ENCODE measurements at places on chromosomes 2 and 18. TPM values are rescaled to one million over a fixed set of nuclear protein-coding genes. Genes with fewer than 3 reads are reported as not detected.

The LIMS3 gene
- 3.9 TPM for total RNA-seq

The RIT2 gene
- not detected for total RNA-seq

DNA sequence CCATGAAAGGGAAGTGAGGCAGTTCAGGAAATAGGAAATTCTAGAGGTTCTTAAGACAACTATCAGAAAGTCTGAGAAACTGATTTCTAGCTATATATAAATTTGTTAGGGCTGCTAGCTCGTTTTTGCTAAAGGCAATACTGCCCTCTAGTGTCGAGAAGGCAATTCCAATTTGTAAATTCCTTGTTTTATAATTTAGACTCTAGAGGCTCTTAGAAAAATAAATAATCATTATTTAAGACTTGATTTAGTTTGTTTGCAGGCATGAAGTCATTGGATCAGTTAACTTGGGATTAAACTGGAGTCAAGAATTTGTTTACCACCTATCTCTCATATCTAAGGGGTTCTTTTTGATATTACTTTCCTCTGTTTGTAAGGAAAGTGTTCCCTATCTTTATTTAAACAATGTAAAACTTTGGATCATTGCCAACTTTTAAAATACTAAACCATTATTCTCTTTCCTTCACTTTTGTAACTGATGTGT, 66.2 kb downstream of the ACVR2A start:
- DNase-seq, result peak; percentile 76

DNA sequence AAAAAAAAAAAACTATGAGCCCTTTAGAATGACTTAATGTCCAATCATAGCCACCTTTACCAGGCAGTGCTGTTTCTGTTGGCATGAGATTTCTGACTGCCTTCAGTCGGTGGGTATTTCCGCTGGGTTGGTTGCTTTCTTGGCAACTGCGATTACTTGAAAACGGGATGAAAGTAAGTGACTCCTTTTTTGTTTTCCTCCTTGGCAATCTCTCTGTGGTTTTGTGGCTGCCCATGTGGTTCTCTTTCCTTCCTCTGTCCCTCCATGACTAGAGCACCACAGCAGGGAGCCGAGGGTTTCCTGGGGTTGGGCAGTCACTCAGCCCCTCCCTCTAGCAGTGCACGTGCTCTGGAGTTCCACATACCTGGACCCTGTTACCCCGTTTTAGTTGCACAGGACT, 112.1 kb downstream of the KLHL29 start:
- peak; percentile 12 for DNase-seq

DNA sequence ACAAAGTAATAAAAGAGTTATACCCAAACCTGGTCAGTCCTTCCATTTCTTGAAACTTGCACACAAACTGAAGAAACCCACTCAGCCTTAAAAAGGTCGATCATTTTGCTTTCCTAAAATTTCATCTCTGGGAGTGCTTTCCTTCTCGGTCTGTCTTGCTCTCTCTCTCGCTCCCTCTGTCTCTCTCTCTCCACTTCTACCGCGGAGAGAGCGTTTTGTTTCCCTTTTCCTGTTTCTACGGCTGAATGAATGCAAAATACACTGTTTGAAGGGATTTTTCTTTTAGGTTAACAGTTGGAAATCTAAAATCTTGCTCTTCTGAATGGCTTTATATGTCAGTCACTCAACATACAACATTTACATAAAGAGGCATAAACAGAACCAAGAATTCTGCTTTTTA, 424.2 kb downstream of the TGIF1 start:
- DNase-seq, result peak; percentile 44

DNA sequence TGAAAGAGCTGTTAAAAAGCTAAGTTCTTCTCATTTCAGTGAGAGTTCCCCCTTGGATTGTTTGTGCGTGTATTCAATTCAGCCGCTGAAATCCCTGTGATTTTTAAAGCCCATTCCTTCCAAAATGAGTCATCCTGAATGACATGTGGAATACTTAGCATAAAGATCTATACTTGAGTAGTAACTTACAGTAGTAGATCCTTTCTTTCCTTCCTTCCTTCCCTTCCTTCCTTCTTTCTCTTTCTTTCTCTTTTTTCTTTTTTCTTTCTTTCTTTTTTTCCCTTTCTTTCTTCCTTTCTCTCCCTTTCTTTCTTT, 18.2 kb upstream of the SOX11 start:
- no peak for DNase-seq

- peak; percentile 22 for DNase-seq
These were observed 52.9 kb upstream of the APCDD1 start for GRCh38 chr18:10401521-10401920.

GRCh38 chr2:232882085-232882484, 12.0 kb downstream of the SNORC start:
- no peak for DNase-seq

DNA sequence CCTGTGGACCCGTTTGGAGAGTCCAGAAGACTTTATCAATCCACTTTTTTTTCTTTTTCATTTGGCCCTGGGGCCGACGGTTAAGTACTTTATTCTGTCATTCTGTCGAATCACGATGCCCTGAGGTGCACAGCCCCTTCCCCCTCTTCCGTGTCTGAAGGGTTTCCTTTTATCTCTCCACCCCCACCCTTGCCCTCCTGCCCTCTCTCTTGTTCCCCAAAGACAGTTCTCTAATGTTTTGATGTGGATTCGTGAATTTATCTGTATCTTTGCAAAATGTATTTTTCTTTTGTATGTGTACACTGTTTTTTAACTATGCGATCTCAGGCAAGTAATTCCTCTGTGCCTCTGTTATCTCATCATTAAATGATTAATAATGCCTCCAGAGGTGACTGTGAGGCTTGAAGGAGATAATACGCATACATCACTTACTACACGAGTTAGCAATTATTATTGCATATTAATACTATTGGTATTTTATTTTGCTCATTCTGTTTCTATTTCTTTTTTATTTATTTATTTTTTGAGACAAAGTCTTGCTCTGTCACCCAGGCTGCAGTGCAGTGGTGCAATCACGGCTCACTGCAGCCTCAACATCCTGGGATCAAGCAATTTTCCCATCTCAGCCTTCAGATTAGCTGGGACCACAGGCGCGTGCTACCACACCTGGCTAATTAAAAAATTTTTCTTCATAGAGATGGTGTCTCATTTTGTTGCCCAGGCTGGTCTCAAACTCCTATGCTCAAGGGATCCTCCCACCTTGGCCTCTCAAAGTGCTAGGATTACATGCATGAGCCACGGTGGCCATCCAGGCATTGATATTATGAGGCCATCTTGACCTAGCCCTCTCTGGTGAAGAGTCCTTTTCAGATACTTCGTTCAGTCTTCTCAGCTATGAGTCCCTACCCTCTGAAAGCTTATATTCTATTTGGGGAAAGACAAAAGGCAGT, 1.4 kb upstream of the CASP8 start:
- DNase-seq, result peak; percentile 20

GRCh38 chr2:121417826-121418225, 112.9 kb upstream of the RNU4ATAC start:
- DNase-seq, result no peak

DNA sequence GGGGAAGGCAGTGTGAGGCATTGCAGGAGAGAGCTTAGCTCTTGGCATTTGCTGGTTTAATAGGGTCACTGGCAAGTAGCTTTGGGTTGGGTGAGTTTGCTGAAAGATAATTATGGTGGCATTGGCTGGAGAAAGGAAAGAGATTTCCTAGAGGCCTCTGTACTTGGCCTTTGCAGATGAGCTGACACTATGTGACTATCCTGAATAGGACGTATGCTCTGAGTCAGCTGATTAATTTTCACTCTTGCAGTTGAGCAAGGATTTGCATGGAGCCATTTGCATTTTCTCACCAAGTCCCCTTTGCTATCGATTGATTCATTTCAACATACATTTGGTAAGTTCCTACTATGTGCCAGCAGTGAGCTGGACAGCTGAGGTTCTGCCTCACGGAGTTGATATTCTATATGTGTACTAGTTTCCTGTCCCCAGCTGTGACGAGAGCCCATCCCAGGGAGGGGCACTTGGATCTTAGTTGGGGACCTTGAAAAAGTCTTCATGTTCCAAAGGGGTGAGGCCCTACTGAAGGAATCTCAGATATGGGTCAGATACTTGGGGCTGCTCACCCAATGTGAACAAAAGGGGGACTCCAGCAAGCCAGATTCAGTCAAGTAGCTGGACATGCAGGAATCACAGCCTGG, 245.7 kb downstream of the LOXHD1 start:
- DNase-seq, result no peak

All from GM23248 (cell line).